ENCODE measurements at places on chromosomes 13 and 19. TPM values are rescaled to one million over a fixed set of nuclear protein-coding genes. Genes with fewer than 3 reads are reported as not detected.

GRCh38 chr19:47323872-47324271, 8.1 kb upstream of the C5AR2 start:
- DNase-seq, result no peak

DNA sequence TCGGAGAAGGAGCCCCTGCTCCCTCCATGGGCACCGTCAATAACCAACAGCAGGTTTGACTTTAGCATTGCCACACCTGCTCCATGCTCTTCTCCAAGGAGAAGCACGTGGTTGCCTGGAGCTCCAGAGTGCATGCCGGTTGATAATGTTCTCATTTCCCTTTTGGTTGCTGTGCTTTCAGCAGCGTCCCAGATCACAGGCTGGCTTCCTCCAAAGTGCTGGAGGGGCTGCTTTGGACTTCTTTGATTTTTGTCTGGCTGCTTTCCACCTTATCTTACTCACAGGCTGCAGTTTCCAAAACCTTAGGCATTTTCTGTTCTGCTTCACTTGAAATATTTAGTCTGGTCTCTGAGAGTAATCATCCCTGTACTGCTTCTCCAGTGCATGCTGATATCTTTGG, 123.8 kb upstream of the IRS2 start:
- DNase-seq, result no peak

DNA sequence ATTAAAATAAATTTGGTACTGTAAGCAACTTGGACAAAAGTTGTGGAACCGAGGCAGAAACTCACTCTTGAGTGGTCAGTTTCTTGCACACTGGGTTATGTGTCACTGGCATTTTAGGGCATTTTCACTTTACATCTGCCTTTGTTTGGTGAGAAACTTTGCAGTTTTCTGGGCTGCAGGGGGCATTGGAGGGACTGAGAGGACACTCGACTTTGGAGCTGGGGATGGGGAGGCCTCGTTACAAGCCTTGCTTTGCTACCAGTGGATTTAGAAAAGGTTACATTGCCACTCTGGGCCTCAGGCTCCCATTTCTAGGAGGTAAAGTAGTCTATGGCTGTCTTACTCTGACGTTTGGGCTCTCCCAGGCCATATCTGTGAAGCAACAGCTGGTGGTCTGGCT, 41.9 kb upstream of the ZNF536 start:
- no peak for DNase-seq

- DNase-seq, result no peak
Observed at GRCh38 chr13:101502618-101503017, 50.1 kb downstream of the ITGBL1 start.

DNA sequence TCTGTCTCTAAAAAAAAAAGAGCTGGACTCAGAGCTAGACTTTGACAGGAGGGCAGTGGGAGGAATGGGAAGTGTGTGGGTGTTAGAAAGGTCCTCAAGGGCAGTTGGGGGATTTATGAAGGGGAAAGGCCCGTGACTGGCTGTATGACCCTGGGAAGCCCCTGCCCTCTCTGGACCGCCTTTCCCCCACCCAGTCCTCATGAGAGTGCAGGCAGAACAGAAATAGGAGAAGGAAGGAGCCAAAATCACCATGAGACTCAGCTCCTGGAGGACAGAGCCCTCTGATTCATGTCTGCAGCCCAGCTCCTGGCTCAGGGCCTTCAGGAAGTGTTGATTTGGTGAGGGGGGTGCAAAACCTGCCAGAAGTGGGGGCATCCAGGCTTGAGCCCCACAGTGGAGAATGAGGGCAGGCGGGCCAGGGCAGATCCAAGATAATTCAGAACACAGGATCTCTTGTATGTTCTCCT, 8.7 kb upstream of the SMG9 start:
- peak; percentile 69 for DNase-seq

- DNase-seq, result no peak
Observed at GRCh38 chr19:24159707-24160106, 72.7 kb downstream of the ZNF254 start.

- peak; percentile 70 for DNase-seq
Observed at GRCh38 chr13:40406405-40407120, 259.9 kb downstream of the FOXO1 start.

DNA sequence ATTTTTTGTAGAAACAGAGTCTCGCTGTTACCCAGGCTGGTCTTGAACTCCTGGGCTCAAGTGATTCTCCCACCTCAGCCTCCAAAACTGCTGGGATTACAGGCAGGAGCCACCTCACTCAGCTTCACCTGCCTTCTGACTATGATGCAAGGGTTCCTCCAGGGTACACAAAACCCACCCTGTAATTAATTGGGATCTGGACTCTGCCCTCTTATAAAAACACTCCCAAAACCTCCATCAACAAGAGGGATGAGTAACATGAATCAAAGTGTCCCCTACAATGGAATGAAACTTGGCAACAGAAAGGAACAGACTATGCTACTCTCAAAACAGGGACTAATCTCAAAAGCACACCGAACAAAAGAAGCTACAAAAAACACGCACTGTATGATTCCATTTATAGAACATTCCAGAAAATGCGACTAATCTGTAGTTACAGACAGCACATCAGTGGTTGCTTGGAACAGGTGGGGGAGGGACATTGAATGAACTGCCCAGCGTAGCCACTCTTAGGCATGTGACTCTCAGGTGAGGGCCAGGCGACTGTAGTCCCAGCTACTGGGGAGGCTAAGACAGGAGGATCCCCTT, 3.2 kb upstream of the PRR36 start:
- no peak for DNase-seq

DNA sequence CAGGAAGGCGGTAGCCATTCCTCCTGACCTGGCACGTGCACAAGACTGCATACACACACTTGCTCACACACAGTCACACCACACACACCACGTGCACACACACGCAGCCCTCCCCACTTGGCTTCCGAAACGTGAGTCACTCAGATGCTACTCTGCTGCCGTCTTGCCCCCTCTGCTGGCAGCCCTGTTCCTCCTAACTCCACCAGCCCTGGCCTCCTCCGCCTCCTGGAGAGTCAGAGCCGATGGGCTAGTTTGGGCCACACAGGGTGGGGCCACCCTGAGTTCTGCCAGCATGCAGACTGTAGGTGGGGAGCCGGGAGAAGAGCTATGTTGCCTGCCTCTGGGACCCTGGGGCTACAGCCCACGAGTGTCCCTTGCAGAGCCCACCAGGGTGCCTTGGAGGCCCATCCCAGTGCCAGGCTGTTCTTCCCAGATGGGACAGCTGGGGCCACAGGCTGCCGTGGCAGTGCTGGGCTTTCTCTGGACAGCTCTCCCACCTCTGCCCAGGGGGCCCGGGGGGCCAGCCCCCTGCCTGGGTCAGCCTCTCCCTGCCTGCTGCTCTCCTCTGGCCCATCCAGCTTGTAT, 12.1 kb downstream of the PIN1 start:
- peak; percentile 79 for DNase-seq

DNA sequence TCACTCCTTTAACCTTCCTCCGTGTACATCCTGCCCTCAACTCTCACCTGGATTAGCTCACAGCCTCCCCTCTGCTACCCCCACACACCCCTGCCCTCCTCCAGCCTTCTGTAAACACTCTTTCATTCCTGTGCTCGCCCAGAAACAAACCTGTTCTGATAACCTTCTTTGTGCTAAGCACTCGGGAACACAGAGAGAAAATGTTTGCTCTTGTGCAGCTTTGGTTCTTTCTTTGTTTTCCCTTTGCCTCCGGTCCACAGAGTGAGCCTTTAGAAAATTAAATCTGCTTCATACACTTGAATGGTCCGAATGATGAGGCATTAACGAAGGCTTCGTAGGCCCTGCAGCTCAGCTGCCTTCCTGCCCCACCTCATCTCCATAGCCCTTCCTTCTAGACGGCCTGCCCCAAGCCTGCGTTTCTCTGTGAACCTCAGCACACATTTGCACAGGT, 6.6 kb upstream of the ZDHHC20 start:
- no peak for DNase-seq

GRCh38 chr19:16244091-16244490, 46.4 kb downstream of the AP1M1 start:
- DNase-seq, result no peak

GRCh38 chr19:28497137-28497536, 715.8 kb downstream of the UQCRFS1 start:
- DNase-seq, result peak; percentile 5

The SELENOV gene
- total RNA-seq, result not detected

The LMTK3 gene
- not detected for total RNA-seq

The GARIN5A gene
- 1.3 TPM for total RNA-seq

The RNF113B gene
- total RNA-seq, result not detected

The PRODH2 gene
- not detected for total RNA-seq

The MAB21L1 gene
- 2.4 TPM for total RNA-seq
